ENCODE measurements at places on chromosomes 11 and 22. TPM values are rescaled to one million over a fixed set of nuclear protein-coding genes. Genes with fewer than 3 reads are reported as not detected.

The NOX4 gene
- total RNA-seq, result 0.56 TPM

The RHOG gene
- total RNA-seq, result 9.9 TPM

The APOA4 gene
- total RNA-seq, result not detected

The CCDC90B gene
- total RNA-seq, result 69.3 TPM

The DEFB131B gene
- not detected for total RNA-seq

The PHLDA2 gene
- total RNA-seq, result 12.6 TPM

The LPXN gene
- 3.9 TPM for total RNA-seq

The MMP7 gene
- total RNA-seq, result not detected

The SLC5A1 gene
- total RNA-seq, result not detected

The BBOX1 gene
- not detected for total RNA-seq

The TIGD3 gene
- not detected for total RNA-seq

The KCNE3 gene
- total RNA-seq, result under 0.01 TPM

The ZDHHC8 gene
- 6.6 TPM for total RNA-seq

The DGAT2 gene
- 0.25 TPM for total RNA-seq

The POU2AF2 gene
- total RNA-seq, result not detected

The OR8D4 gene
- total RNA-seq, result not detected

The TMEM121B gene
- under 0.01 TPM for total RNA-seq

The CD248 gene
- total RNA-seq, result 21.9 TPM

The C11orf52 gene
- 1.1 TPM for total RNA-seq

The OR2D2 gene
- 0.13 TPM for total RNA-seq

The MPZL2 gene
- total RNA-seq, result 0.56 TPM

The TREH gene
- total RNA-seq, result not detected

The DDI1 gene
- total RNA-seq, result not detected

The AAMDC gene
- total RNA-seq, result 166 TPM

The RFPL2 gene
- not detected for total RNA-seq

The SLC22A9 gene
- not detected for total RNA-seq

The ZPR1 gene
- 32.8 TPM for total RNA-seq

The IGF2 gene
- under 0.01 TPM for total RNA-seq

The KRTAP5-7 gene
- not detected for total RNA-seq

The MEI1 gene
- 1.2 TPM for total RNA-seq

The SCGB1D2 gene
- not detected for total RNA-seq

The USP2 gene
- total RNA-seq, result 0.06 TPM

The HBG1 gene
- total RNA-seq, result 0.25 TPM

The LRRC74B gene
- total RNA-seq, result not detected

The ZNF214 gene
- 4.7 TPM for total RNA-seq

The RAPSN gene
- total RNA-seq, result 0.19 TPM

The OPCML gene
- 0.06 TPM for total RNA-seq

The FAM181B gene
- total RNA-seq, result not detected

The UBASH3B gene
- 24.2 TPM for total RNA-seq

The TTLL12 gene
- total RNA-seq, result 18.0 TPM

The CD3E gene
- not detected for total RNA-seq

The BCO2 gene
- total RNA-seq, result 1.2 TPM

The KREMEN1 gene
- 1.1 TPM for total RNA-seq

The IGLL1 gene
- total RNA-seq, result not detected

The CD3D gene
- total RNA-seq, result not detected

The FAT3 gene
- under 0.01 TPM for total RNA-seq

The MCHR1 gene
- total RNA-seq, result 0.13 TPM

The SEC14L6 gene
- 0.12 TPM for total RNA-seq

The KCNJ11 gene
- total RNA-seq, result not detected

The CYTH4 gene
- total RNA-seq, result 0.06 TPM

The C11orf97 gene
- total RNA-seq, result not detected

The SCGB1C1 gene
- total RNA-seq, result not detected

The OR5A1 gene
- not detected for total RNA-seq

The NLRP6 gene
- total RNA-seq, result not detected

The SPDYC gene
- total RNA-seq, result not detected

The NCR3LG1 gene
- total RNA-seq, result 6.6 TPM

The SUSD2 gene
- 17.5 TPM for total RNA-seq

The DCHS1 gene
- total RNA-seq, result 5.4 TPM

The KCNJ1 gene
- 0.06 TPM for total RNA-seq

Measured in aortic smooth muscle cell (primary cell).